ENCODE measurements at places on chromosomes 2 and 18.
A peak's percentile ranks its signal among the peaks of the same experiment; 100 is the strongest.

DNA sequence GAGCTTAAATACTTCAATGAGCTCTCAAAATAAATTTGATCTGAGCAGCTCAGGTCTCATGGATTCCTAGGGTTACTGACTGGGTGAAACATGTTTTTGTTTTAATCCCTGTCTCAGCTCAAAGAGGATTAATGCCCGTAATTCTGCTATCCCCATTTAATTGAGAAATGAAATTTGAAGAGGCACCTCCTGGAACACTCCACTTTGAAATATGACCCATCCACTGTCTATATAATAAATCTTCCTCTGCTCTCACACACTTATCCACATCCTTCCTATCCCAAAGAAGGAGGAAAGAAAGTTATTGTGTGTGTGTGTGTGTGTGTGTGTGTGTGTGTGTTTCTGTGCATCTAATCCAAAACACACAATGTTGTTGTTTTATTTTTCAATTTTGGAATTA, 2082.4 kb upstream of the PIK3C3 start:
- no peak for DNase-seq

- peak; percentile 46 for DNase-seq
These were observed 796 bp downstream of the SPIRE1 start for GRCh38 chr18:12656938-12657683.

DNA sequence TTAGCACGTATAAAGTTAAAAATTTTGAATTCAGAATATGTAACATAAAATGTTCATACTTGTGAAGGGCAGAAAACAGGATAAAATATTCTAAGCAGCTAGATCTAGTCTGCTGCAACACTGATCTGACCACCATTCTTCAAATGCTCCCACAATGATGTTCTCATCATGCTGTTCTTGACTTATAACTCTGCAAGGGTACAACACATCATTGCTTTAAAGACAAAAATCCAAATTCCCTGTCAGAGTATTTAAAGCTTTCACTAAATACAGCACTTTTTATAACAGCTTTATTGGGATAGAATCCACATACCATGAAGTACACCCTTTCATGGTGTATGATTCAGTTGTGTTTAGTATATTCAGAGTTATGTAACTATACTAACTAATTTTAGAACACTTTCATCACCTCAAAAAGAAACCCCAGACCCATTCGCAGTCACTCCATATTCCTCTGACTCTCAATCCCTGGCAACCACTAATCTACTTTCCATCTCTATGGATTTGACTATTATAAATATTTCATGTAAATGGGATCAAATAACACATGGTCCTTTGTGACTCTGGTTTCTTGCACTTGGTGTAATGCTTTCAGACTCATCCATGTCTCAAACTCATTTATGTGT, 56.4 kb downstream of the MAP4K3 start:
- peak; percentile 20 for DNase-seq

- DNase-seq: no peak
These were observed 526 bp downstream of the PRKRA start for GRCh38 chr2:178450524-178450773.

DNA sequence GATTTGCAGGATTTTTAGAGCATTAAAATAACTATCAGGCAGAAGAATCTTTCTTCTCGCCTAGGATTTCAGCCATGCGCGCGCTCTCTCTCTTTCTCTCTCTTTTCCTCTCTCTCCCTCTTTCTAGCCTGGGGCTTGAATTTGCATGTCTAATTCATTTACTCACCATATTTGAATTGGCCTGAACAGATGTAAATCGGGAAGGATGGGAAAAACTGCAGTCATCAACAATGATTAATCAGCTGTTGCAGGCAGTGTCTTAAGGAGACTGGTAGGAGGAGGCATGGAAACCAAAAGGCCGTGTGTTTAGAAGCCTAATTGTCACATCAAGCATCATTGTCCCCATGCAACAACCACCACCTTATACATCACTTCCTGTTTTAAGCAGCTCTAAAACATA, 137.0 kb downstream of the MEIS1 start:
- no peak for DNase-seq

GRCh38 chr2:240205348-240205747, 64.9 kb upstream of the OTOS start:
- DNase-seq: peak; percentile 75
